ENCODE measurements at places on chromosomes 11 and 22.
A peak's percentile ranks its signal among the peaks of the same experiment; 100 is the strongest.

DNA sequence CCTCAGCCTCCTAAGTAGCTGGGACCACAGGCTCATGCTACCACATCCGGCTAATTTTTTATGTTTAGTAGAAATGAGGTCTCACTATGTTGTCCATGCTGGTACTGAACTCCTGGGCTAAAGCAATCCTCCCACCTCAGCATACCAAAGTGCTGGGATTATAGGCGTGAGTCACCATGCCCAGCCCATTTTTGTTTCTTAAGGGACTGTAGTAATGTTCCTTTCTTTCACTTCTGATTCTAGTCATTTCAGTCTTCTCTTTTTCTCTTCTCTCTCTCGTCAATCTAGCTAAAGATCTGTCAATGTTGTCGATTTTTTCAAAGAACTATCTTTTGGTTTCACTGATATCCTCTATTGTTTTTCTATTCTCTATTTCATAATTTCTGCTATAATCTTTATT lies 111.0 kb upstream of the APOA1 start:
- peak; percentile 21 for DNase-seq

- DNase-seq, result no peak
Observed at GRCh38 chr11:101401245-101401644, 182.6 kb downstream of the TRPC6 start.

GRCh38 chr11:85698195-85698594 lies 12.2 kb upstream of the CCDC89 start:
- DNase-seq, result no peak

GRCh38 chr11:73851046-73851764 lies 25.4 kb downstream of the COA4 start:
- DNase-seq, result no peak

DNA sequence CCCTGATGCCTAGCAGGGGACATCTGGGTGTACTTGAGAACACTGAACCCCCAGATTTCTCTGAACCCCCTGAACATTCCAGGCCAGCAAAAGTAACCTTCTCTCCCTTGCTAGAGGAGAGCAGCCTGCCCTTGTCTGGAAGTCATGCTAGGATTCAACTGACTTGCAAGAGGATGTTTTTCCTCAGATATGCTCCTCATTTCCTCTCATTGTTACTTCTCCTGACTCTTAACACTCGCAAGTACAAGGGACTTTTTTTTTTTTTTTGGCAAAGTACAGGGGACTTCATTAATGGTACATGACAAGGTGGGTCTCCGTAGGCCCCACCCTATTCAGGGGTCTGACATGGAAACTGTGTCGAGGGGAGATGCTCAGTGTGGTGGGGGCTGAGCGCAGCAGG lies 6.3 kb upstream of the MCHR1 start:
- DNase-seq, result no peak

GRCh38 chr11:117633976-117634755 lies 162.8 kb downstream of the DSCAML1 start:
- DNase-seq, result no peak

DNA sequence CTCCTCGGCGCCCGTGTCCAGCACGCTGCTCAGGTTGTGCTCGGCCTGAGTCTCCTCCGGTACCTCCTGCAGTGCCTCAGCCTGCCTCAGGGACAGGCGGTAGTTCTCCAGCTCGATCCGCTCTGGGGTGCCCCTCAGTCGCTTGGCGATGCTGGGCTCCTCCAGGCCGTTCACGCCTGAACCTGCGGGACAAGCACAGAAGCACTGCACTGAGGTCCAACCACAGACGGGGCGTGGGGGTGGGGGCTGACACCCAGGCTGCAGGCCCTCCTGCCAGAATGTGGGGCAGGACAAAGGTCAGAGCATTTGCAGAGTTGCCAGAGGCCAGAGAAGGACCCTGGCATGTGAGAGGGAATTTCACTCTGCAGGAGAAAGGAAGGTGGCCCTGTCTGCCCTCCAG lies 67.6 kb upstream of the BID start:
- DNase-seq, result no peak

DNA sequence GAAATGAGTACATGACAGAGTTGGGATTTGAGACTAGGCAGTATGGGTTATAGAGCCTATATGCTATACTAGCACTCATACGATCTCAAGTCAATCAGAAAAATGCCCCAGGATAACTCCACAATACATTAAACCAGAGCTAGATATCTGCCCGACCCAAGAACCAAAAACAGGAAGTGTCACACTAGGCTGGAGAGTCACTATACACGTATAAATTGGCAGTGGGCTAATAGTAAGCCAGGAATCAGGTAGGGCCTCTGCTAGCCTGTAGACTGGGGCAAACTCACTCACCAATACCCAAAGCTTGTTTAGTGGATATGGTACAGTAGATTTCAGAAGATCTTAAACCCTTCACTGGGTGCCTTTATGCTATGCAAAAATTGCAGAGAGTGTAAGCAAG lies 16.2 kb upstream of the EIF4G2 start:
- DNase-seq, result no peak

DNA sequence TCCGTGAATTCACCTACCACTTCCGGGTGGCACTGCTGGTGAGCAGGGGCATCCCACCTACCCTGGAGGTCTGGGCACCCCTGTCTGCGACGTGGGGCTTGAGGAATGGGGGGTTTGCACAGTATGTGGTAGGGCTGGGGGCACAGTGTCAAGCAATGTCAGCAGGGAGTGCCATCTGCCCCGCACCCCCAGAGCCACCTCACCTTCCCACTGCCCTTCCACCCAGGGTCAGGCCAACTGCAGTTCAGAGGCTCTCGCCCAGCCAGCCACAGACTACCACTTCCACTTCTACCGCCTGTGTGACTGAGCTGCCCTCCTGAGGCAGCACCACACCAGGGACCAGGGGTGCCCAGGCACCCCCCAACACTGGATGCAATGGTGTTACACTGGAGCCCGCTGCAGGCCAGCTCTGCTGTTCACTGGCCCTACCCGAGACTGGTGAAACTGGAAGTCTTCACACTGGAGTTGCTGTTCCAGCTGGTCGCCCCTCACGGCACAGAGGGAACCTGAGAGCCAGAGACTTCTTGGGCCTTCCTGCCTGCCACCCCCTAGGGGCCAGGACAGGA lies 6.5 kb downstream of the TMEM258 start:
- peak; percentile 53 for DNase-seq

DNA sequence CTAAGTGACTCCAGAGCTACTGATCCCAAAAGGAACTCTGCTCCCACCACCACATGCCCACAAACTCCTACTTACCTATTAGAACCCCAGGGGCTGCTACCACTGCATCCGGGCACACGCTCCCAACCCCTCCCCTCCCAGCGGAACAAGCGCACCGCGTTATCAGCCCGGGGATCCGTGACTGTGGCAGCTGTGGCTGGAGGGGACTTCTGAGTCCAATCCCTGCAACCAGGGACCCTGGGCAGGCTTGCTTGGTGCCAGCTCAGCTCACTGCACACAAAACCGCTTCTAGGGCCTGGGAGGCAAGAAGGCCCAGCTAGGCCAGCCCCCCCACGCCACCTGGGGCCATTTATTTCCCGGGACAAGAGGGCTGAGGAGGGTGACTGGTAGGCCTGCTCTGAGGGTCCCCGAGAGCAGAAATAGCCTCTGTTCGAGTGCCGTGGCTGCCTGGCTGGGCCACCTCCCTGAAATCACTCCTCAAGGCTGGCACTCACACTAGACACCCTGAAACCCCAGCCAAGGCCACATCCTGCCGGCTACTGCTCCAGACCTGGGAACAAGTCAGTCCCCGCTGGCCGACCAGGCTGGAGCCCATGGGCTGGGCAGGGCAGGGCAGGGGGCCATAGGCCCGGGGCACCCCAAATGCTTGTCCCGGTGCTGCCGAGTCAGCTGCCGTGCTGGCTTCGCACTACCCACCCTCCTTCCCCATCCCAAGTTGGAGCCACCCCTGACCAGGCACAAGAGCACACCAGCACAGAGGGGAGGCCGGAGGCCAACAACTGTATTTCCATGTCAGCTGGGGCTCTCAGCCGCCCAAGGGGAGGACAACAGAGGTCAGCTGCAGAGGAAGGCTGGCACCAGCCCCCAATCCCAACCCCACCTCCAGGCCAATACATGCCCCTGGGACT lies 1.9 kb upstream of the IFITM10 start:
- no peak for DNase-seq

GRCh38 chr11:6142936-6143335 lies 27.2 kb downstream of the OR52B2 start:
- no peak for DNase-seq

- peak; percentile 76 for DNase-seq
Observed at GRCh38 chr22:45105281-45105702, 58.4 kb upstream of the NUP50 start.

DNA sequence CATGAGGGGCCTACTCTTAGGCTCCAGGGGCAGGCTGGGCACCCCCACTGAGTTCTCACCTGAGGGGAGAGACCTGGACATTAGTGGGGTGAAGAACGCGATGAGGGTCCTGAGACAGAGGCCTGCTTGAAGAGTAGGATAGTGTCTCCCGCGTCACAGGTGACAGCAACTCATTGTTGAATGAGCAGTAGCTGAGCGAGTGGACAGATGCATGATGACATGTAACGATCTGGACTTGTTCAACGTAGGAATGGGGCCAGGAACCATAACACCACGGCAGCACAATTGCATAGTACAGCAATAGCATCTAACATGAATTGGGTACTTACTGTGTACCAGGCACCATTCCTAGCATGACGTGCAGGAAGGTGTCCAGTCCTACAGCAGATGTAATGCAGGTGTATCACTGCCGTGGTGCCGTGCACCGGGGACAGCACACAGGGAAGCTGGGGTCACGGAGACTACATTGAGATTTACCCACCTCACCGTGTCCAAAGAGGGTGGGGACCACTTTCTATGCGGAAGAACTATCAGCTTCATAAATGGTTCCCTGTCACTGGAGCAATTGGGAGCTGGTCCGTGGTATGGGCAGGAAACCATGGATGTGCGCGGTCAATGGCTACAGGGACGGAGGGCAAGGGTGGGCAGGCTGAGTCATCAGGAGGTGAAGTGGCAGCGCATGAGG lies 1019.1 kb downstream of the TBC1D22A start:
- no peak for DNase-seq

DNA sequence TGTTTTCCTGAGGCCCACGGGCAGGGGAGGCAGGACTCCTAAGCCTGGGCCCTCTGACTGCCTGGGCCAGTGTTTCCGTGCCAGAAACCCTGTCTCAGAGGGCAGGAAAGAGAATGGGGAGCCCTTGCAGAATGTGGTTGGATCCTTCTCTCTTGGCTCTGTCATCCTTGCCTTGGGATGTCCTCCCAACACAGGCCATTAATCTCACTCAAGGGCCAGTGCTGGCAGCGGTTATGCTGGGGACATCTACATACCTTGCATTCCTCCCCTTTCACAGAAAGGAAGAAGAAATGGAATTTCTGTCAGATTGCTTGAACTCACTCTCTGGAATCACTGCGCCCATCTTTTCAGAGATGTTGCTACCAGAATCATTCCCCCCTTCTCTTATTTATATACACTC lies 296.9 kb downstream of the KIRREL3 start:
- DNase-seq, result no peak

DNA sequence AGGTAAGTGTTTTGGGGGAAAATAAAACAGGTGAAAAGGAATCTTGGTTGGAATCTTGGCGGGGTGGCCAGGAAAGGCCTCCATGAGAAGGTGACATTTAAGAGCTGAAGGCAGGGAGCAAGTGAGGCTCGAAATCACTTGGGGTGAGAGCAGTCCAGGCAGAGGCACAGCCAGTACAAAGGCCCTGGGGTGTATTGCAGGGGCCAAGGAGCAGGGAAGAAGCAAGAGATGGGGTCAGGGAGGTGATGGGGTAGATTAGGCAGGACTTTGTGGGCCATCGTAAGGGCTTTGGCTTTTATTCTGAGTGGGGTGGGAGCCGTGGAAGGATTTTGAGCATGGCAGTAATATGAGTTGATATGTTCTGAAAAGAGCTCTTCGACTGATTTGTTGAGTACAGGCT lies 551.1 kb downstream of the MN1 start:
- no peak for DNase-seq

- DNase-seq, result no peak
Observed at GRCh38 chr11:100663583-100663982, 23.5 kb upstream of the ARHGAP42 start.

GRCh38 chr11:78379039-78379670 lies 38.5 kb downstream of the GAB2 start:
- no peak for DNase-seq

DNA sequence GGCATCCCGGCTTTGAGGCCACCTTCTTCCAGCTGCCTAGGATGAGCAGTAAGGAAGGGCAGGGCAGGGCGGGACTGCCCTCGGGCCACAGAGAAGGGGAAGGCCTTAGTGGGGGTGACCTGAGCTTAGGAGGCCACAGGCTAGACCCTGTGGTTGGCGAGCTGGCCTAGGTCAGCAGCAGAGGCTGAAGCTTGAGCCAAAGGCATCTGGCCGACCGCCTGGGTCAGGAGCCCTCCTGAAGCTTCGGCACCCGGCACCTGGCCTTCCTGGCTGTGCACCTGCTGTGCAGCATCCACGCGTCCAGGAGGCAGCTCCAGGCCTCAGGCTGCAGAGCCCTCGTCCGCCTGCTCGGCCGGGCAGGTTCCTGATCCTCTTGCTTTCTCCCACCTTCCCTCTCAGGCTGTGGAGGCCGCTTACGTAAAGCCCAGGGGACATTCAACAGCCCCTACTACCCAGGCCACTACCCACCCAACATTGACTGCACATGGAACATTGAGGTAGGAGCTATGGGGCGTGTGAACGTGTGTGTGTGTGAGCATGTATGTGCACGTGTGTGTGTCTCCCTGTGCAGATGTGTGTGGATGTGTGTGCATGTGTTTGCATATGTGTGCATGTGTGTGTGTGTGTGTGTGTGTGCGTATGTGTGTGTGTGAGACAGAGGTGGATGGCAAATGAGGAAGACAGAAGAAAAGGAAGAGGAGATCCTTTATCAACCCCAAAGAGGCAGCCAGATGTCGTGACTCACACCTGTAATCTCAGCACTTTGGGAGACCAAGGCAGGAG lies 34.9 kb downstream of the ST14 start:
- no peak for DNase-seq

DNA sequence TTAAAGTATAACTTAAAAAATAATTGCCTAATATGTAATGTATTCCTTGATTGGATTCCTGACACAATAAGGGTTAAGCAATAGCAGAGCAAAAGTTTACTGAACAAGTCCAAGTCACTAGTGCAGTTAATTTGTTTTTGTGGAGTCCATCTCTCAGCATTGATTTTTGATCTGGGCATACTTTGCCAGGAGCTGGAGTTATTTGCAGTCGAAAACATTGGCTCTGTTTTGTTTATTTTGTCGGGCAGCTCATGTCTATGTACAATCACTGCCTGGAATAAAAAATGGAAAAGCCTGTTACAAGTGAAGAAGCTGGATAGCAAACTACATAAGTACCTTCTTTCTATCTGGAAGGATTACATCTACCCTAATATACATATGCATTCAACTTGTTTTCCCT lies 625.2 kb downstream of the CNTN5 start:
- no peak for DNase-seq

GRCh38 chr11:61333550-61334433 lies 764 bp downstream of the TKFC start:
- DNase-seq, result no peak

DNA sequence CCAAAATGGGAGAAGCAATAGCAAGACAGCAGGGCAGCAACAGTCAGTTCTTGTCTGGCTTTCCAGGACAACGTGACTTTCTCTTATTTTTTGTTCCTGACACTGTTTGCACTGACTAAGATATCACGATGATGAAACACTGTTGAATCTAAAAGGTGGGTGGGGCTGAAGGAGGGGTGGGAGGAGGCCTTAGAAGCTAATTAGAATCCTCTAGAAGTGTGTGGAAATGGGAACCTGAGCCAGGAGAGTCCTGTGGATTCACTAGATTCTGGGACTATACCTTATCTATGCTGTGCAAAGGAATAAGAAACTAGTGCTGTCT lies 300.3 kb downstream of the ST3GAL4 start:
- DNase-seq, result no peak

Data from RCC 7860 (cell line).